ENCODE measurements at places on chromosomes 4 and X.
A peak's percentile ranks its signal among the peaks of the same experiment; 100 is the strongest.

DNA sequence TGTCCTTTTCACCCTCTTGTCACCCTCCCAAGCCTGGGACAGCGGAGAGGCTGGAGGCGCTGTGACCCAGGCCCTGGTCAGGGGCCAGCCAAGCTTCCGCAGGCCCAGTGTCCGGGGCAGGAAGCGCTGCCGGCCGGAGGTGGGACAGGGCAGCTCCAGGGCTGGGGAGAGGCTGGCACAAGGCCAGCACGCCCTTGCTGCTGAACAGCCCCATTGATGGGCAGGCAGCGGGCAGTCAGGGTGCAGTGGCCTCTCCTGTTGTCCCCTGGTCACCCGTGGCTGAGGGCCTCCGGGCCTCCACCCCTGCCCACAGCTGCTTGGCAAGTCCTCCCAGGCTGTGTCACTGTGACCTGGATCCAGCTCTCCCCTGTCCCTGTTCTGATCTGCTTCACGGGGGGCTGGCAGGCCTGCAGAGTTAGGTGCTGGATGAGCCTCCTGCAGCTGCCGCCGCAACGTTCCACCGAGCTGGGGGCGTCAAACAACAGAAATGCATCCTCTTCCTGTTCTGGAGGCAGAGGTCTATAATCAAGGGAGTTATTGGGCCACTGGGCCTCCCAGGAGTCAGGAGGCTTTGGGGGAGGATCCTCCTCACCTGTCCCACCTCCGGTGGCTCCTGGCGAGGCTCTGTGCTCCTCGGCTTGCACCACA, 107.9 kb downstream of the PSAPL1 start:
- no peak for DNase-seq

DNA sequence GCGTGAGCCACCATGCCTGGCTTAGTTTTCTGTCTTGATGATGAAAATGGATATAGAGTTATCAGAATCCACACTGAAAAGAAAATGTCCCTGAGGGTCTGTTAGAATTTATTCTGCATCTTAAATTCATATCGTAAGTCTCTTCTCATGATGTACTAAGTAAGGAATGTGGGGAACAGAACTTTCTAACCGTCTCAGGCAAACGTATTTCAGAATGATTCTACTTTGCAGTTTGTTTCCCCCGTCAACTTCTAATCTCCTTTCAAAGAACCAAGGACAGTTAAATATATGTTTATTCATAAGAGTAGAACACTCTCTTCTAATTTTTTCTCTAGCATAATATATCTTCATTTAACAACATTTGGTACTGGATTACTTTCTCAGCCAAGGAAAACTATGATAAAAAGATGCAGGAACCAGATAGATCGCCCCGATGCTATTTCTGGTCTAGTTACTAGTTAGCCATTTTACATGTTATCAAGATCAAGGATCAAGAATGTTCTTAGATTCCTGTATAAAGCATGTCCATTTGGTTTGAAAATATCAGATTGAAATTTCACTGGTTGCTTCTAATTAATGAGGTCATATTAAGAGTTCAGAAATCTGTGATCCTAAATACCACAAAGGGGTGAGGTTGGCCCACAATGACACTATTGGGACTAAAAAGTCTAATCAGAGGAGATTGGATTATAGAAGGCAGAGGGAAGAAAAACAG, 49.5 kb downstream of the METTL14 start:
- no peak for DNase-seq

GRCh38 chrX:154464806-154465365, 6.8 kb downstream of the PLXNA3 start:
- no peak for DNase-seq

- DNase-seq = no peak
Measured at GRCh38 chrX:53594354-53594753, 92.2 kb downstream of the HUWE1 start.

DNA sequence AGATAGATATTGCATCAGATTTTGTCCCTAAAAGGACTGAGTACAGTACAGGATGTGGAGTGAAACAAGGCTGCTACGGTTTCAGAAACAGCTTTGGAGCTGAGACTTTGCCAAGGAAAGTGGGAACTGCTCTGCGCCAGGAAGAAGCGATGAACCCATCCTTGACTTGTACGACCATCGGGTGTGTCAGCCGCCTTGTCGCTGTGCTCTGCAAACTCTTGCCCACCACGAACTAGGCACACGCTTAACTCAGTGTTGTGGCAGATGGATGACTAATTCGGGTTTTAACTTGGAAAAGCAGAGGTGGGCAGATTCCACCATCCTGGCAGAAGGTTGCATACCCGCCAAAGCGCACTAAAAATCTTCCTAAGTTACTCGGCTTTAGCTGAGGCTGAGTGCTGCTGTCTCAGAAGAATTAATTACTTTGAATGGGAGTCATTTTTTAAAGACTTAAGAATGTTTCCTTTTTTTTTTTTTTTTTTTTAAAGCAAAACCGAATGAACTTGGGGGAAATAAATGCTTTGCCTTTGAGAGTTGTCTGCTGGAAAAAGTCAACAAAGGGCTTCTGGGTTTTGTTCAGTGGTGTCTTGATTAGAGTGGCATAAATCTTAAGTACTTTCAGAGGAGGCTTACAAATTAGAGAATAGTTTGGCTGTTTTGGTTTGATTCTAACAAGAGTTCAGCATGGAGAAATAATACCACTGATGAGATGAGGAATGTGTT, 69.5 kb downstream of the SHROOM2 start:
- DNase-seq = no peak

DNA sequence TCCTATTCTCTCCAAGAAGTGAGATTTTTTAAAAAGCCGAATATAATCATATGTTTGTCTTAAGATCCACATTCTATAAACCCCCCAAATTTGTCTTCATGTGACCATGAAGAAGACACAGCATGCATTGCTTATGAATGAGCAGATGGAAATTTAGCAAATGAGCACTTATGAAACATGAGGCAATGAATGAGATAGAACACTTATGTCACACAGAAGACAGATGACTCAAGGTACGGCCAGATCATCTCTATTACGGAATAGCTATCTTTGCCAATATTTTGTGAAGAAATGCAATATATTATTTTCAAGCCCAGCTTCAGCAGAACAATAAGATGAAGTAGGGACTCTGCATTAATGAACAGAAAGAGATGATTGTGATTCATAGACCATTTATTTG, 21.4 kb downstream of the PHEX start:
- no peak for DNase-seq

- no peak for DNase-seq
Measured at GRCh38 chr4:141576585-141577110, 59.7 kb upstream of the IL15 start.

DNA sequence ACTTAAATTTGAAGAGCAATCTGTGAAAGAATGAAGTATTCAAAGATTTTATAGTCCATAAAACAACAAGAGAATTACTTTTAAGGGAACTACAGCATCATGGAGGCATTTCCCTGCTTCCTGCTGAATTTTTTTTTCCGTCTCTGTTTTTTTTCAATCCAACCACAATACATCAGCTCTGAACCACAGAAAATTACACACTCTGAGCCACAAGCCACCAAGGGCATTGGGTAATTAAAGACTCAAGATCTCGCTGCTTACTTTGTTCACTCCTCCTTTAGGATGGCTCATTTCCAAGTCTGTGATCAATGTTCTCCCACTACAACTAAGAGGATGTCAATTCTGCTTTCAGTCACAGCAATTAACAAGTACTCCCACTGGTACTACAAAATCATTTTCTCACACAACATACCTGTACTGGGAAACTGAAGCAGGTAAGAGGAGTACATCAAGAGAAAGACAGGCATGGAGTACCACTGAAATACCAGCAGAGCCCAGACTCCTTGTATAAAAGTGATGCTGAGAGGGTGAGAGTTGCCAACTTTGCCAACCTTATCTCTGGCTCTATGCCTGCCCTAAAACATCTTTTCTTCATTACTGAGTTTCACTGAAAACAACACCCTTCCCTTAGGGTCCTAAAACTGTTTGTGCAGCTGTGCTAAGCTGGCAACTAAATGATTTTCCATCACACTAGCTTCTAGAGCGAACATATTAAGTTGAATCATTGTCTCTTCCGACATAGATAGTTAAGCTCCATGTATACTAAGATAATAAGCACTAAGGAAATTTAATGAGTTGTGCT, 105.8 kb upstream of the MAGEB18 start:
- no peak for DNase-seq

DNA sequence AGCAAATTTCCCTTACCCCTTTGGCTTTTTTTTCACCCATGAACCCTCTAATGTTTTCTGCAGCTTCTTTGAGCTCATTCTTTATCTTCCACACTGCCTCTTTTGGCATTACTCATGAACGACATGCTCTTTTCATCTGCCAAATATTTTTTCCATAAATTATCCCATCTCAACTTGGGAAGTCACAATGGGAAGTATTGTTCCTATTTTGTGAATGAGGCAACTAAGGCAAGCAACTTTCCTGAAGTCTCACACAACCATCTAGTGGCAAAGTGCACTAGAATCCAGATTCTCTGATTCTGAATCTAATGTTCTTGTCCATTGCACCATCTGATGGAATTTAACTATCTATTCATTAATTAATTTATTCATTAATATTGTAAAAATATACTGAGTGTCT, 625 bp downstream of the RTL9 start:
- DNase-seq = no peak

GRCh38 chrX:120236687-120237479, 13.7 kb upstream of the ZBTB33 start:
- no peak for DNase-seq

DNA sequence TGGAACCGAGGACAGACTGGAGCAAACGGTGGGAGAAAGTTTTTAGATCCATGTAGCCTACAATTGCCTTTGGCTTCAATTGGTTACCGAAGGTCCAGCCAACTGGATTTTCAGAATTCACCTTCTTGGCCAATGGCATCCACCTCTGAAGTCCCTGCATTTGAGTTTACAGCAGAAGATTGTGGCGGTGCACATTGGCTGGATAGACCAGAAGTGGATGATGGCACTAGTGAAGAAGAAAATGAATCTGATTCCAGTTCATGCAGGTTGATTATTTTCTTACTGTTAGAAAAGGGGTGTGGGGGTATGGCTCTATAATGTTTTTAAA, 702 bp downstream of the KLHL5 start:
- no peak for DNase-seq

DNA sequence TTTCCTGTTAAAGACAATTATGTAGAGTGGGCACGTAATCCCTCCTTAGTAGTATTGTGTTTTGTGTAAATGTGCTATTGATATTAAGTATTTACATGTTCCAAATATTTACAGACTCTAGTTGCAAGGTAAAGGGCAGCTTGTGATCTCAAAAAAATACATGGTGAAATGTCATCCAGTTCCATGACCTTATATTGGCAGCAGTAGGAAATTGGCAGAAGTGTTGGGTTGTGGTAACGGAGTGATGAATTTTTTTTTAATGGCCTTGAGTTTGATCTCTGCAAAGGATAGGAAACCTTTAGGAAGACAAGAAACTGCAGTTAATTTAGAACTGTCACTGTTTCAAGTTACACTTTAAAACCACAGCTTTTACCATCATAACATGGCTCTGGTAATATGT, 74.3 kb downstream of the NPNT start:
- no peak for DNase-seq

DNA sequence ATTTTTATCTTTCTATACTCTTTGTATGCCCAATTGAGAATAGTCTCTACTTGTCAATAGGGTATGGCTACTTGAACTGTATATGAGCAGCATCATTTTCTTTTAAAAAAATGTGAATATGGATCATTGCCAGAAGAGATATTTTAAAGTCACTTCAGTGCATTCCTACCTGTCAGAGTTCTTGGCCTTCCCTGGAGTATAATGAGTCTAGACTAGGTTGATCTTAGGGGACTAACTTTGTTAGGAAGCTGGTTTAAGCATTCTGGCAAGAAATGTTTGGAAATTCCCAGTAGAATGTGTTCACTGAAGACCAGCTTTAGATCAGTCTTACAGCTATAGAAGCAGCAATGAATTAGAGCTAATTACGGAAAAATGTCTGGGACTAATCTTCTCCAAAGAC, 178.2 kb downstream of the FAT4 start:
- DNase-seq = no peak

DNA sequence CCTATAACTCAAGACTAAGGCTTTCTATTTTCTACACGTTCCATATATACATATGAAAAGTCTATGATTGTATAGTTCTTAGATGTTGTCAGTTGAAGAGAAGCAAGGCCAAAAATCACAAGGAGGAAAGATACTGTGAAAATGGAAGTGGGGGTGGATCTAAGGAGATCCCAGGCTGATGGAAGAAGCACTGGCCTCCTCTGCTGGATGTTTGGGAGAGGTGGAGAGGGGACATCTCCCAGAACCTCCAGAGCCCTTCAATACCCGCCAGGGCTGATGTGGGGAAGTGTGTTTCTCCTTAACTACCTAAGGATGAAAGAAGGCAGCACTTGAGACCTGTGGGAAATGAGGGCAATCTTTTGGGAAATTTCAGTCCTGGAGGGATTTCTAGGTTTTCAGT, 67.4 kb downstream of the RASGEF1B start:
- no peak for DNase-seq

- no peak for DNase-seq
Measured at GRCh38 chr4:82905205-82905604, 4.7 kb downstream of the THAP9 start.

DNA sequence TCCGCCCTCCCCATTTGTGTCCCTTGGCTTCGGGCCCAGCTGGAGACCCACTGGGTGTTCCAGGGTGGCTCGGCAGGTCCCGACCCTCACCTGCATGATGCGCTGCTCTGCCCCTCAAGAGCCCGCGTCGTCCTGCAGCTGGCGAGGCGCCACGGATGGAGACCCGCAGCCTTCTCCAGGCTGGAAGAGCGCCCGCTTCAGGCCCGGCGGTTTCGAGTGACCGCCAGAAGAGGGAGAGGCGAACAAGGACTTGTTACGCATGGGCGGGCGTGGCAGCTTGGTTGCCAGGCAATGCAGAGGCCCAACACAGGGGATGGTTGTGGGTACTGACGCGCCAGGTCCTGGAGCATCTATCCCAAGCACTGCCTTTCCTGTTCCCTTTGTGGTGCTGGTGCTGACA, at the start of gene PDCL2:
TSS of gene PDCL2 (minus strand) at position 232 of the 400 bp plus-strand sequence. CDS start at position 96, 136 bp downstream.
- DNase-seq = no peak

- peak; percentile 2 for DNase-seq
Measured at GRCh38 chr4:47031011-47031678, at the start of gene GABRB1. Gene GABRB1, plus strand, starts transcription at chr4:47031567.

DNA sequence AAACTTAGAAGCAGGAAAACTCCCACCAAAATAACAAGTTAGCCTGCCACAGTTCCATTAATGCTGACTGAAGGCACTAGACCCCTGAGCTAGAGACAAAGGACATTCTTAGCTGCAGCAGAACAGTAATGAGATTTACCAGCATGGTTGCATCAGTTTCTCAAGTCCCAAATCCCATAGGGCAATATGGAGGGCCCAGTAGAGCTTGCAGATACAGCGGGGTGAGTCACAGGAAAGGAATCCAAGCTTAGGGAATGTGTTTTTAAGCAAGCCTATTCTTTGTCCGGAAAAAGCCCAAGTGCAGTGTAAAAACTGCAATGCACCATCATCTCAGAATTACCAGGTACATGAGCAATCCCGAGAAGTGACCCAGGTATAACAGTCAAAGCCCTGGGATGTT, 51.3 kb upstream of the EXOC1L start:
- DNase-seq = no peak

GRCh38 chr4:42306221-42307109, 90.8 kb upstream of the SHISA3 start:
- no peak for DNase-seq
